Esophagus muscularis mucosa (tissue), 4 donors: ENCODE measurements at places on chromosomes 1 and 21.

- no peak for DNase-seq
These were observed 19.4 kb downstream of the DFFB start for GRCh38 chr1:3876716-3877115.

DNA sequence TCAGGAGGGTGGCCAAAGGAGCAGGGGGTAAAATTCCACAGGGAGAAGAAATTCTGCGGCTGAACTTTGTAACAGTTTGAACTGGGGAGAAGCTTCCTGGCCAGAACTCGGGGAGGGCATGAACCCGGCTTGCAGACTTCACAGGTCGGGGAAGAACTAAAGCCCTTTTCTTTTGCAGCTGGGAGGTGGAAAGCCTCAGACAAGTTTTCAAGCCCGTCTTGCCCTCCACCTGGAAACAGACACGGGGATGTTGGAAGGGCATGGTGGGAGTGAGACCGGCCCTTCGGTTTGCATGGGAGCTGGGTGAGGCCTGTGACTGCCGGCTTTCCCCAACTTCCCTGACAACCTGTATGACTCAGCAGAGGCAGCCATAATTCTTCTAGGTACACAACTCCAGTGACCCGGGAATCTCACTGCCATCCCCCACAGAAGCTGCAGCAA, 11.3 kb downstream of the THEM4 start:
- DNase-seq, result no peak

GRCh38 chr1:53321366-53321765, 6.5 kb downstream of the LRP8 start:
- DNase-seq, result no peak

GRCh38 chr1:62269851-62270495, 49.3 kb downstream of the KANK4 start:
- DNase-seq, result no peak

DNA sequence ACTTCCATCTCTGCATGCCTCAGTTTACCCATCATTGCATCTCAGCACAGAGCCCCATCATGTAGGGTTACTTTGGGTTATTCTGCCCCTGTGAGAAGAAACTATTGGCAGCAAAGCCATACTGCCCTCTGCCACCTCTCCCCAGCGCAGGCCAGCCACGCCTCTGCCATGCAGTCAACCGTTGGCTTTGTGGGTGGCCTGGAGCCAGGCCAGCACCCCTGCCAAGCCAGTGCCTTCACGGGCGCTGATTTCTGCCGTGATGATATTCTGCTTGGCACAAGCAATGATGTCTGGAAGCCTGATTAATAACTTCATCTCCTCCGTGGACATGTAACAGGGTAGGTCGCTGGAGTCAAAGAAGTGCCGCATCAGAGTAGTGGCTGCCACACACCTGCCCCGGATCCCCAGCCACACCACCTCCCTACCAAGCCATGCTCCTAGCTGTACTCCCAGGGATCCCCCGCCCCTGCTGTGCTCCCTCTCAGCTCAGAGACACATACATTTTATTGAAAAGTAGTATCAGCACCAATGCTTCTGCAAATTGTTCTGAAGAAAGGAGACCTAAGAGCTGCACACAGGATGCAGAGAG, 15.0 kb upstream of the CEP85 start:
- no peak for DNase-seq

DNA sequence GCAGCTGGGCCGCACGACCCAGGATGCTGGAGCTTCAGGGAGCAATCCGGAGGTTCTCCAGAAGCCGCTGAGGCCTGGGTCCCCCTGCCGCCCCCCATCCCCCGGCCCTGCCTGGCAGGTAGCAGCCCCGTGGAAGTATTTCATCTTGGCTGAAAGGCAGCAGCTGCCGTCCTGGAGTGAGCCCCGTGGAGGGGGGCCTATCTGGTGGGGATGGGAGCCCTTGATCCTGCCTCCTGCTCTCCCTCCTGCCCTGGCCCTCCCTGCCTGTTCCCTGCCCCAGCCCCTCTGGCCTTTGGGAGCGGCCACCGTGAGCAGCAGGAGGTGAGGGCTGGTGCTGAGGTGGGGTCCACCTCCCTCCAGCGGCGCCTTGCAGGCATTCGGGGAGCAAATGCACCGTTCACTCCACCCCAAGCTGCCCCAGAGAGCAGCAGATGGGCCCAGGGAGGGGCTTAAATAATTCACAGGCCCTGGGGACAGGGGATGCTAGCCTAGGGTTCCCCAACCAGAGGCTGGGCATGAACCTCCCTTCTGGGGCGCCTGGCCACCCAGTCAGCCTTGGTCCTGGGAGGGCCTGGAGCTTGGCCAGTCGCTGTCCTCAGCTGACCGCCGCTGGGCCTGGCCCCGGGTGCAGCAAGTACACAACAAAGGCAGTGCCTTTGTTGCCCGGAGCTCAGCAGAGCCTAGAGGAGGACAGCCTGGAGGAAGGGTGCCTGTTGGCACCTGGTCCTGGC, 23.7 kb upstream of the PLCH2 start:
- DNase-seq, result no peak

- DNase-seq, result no peak
These were observed 182.4 kb downstream of the BACH1 start for GRCh38 chr21:29481081-29481480.

GRCh38 chr1:9280015-9280860, 12.5 kb upstream of the SPSB1 start:
- no peak for DNase-seq

DNA sequence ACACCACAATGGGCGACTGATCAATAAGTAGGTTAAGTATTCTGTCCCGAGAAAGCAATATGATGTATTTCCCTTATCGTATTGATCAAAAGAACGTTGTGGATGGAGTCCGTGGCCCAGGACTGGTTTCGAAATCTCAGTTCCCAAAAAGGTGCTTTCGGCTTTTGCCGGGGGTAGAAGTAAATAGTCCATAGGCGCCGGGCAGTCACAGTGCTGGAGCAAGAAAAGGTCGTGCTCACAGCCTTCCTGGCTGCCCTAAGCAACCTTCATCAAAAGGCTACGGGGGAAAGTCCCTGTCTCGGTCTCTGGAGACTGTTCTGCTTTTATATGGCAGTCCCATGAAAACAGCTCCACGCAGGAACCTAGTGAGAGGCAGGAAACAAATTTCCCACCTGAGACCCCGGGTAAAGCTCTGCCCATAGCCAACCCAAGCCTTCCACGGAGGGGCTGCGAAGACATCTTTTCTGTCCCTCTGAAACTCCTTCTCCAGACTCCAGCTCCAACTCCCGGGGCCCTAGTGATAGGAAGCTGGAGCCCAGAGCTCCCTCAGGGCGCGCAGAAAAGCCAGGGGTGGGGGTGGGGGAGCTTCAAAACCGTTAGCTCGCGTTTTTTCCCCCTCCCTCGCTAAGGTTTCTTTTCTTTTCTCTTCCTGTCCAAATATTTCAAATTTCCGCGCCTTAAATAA, 7.0 kb downstream of the CDKN2C start:
- DNase-seq, result peak; percentile 92

- no peak for DNase-seq
These were observed 413 bp downstream of the EFCAB7 start for GRCh38 chr1:63523738-63524137.

GRCh38 chr1:8878698-8879463, 395 bp upstream of the ENO1 start:
- peak; percentile 100 for DNase-seq

GRCh38 chr1:59498640-59499039, 201.7 kb downstream of the FGGY start:
- DNase-seq, result peak; percentile 82

- no peak for DNase-seq
These were observed 283.1 kb downstream of the LMX1A start for GRCh38 chr1:165073185-165074007.

DNA sequence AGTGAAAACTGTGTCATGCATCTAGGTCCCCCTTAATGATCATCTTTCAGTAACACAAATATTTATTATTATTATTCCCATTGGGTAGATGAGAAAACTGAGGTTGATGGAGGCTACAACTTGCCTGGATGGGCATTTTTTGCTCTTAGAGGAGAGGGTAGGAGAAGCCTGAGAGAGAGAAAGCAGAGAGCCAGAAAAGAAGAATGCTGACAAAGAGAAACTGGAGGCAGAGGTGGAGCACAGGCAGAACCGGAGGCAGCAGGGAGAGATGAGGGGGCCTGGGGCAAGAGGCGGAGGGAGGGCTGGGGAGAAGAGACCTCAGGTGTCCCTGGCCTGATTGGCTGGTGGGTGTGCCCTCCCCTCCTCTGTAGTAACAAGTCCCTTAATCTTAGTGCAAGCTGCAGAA, 4.1 kb downstream of the BLACAT1 start:
- no peak for DNase-seq

- DNase-seq, result no peak
These were observed 5.2 kb upstream of the SF3A3 start for GRCh38 chr1:37994886-37995566.

DNA sequence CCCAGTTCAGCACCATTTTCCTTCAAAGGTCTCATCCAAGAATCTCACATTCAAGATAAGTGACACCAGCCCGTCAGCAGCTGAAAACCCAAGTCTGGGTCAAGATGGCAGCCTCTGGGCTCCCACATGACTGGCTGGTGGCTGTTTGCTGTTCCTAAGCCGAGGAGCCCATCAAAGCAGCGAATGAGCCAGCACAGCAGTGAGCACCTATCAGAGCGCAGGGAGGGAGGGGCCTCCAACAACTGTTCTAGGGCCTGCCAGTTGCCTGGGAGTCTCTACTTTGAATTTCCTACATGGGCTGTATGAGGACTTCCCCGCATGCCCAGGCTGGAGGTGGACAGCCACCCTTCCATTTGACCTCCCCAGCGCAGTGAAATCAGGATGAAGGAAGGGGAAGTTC, 102.7 kb downstream of the ADARB1 start:
- DNase-seq, result no peak

DNA sequence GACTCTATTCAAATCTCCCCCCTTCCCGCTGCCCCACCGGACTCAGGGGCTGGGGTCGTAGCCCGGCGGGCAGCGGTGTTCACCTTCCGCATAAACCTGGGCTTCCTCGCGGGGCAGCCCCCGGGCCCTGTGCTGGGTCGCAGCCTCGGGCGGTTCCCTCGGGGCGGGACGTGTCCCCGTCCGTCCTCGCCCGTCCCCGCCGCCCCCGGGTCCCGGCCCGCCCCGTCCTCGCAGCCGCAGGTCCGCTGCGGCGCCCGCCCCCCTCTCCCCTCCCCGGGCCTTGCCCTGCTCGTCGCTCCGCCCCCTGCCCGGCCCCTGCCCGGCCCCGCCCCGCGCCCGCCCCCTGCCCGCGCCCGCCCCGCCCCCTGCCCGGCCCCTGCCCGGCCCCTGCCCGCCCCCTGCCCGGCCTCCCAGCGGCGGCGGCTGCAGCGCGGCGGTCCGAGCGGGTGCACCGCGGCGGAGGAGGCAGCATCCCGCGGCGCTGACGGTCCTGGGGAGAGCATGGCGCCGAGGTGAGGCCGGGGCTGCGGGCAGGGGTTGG, at the start of gene COL18A1:
TSS of gene COL18A1 (plus strand) at position 436 of the 541 bp plus-strand sequence. CDS start at position 502, 66 bp downstream.
- no peak for DNase-seq

DNA sequence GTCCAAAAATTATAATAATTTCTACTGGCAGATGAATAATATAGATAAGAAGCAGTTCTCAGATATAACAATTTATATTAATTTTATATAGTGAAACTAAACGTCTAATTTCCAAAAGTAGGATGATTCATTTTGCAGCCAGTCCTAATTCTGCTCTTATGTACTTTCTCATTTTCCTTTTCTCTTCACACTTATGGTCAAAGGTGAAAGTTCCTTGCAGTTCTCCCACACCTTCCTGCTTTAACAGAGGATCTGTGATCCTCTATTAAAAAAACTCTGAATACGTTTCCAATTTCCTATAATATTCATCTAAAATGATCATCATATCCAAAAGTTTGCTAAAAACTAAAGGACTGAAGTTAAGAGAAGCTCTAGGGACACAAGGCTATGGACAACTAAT, 78.5 kb downstream of the KIFAP3 start:
- DNase-seq, result no peak

DNA sequence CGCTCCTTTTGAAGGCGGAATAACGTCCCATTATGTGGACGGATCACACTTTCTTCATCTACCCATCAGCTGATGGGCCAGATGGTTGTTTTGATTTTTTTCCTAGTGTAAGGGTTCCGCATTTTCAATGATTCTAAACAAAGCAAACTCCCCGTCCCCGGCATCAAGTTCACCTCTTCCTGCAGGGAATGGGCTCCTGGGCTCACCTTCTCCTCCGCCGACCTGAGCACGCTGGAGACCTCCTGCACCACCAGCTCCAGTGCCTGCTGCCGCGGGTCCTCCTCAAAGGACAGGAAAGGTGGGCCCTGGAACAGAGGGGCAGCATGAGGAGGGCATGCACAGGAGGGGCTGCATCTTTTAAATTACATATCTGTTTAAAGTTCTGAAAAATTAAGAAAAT, 11.9 kb downstream of the C2CD2 start:
- DNase-seq, result no peak

GRCh38 chr1:40789342-40789598, 5.7 kb downstream of the KCNQ4 start:
- no peak for DNase-seq

- DNase-seq, result no peak
These were observed 10.2 kb upstream of the UBR4 start for GRCh38 chr1:19220080-19220846.

GRCh38 chr1:151935154-151935553, 25.8 kb upstream of the THEM4 start:
- peak; percentile 24 for DNase-seq

DNA sequence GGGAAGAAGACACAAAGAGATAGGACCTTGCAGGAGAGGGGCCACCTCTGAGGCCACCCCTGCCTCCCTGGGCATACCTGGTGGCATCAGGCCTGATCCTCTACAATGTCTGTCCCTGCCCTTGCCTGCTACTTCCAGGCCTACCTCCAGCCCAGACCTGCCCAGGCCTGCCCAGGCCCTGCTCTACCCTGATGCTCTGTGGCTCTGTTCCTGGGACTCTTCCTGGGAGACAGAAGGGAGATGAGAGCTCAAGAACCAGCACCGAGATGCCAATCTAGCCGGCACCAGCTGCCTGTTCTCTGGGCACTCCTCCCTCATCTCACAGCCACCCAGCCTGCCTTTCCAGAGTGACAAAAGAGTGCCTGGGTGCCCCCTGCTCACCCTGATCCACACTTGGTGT, 2.7 kb downstream of the CELF3 start:
- no peak for DNase-seq

- DNase-seq, result no peak
These were observed 1.9 kb downstream of the EFNA3 start for GRCh38 chr1:155080312-155081228.

- DNase-seq, result no peak
These were observed 37.2 kb upstream of the HNRNPU start for GRCh38 chr1:244901400-244902015.

DNA sequence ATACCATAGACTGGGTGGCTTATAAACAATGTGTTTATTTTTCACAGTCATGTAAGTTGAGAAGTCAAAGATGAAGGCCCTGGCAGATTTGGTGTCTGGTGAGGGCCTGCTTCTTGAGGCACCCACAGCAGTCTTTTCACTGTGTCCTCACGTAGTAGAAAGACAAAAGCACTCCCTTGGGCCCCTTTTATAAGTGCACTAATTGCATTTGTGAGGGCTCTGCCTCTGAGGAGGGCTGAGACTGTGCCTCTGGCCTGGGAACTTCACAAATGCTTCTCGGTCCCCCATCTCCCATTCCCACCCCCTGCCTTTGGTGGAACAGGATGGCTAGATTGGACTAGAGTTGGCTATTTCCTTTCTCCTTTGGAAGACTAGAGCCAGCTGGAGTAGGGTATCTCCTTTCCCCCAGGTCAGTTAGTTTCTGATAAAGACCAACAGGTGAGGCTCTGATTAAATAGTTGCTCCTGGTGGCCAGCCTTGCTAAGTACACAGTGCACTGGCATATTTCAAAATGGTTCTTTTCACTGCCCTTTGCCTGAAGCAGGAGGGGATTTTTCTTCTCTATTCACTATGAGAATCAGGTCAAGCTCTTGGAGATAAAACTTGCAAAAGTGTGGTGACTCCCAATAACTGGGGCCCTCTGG, 82.9 kb downstream of the PLPPR4 start:
- DNase-seq, result no peak
